Activated T-cell treated with anti-CD3 and anti-CD28 coated beads, Interleukin-2, amount 50 U/mL, for 72 hours (primary cell): ENCODE measurements at places on chromosomes 13 and 19. TPM values are rescaled to one million over a fixed set of nuclear protein-coding genes. Genes with fewer than 3 reads are reported as not detected.

- DNase-seq: no peak
Observed at GRCh38 chr13:107358866-107359265, 790.9 kb upstream of the ARGLU1 start.

DNA sequence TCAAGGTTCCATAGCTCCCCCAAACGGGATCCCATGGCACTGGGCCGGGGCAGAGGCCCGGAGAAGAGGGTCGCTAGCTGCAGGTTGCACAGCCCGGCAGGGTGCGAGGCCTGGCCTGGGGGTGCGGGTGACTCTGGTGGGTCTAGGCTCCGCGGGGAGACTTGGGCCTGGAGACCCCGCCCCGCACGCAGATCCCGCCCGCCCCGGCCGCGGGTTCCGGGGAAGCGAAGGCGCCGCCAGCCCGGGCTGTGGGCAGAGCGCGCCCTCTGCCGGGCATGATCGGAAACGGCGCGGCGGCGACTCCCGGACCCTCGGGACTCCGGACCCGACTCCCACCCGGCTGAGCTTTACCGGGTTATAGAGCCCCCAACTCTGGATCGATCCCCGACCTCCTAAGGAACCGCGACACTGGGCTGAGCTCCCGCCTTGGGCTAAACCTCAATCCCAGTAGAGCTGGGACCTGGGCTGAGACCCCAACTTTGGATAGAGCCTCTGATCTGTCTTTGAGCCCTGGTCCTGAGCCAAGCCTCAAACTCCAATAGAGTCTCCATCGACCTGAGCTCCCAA lies 3.1 kb upstream of the TNFAIP8L1 start:
- peak; percentile 90 for DNase-seq

DNA sequence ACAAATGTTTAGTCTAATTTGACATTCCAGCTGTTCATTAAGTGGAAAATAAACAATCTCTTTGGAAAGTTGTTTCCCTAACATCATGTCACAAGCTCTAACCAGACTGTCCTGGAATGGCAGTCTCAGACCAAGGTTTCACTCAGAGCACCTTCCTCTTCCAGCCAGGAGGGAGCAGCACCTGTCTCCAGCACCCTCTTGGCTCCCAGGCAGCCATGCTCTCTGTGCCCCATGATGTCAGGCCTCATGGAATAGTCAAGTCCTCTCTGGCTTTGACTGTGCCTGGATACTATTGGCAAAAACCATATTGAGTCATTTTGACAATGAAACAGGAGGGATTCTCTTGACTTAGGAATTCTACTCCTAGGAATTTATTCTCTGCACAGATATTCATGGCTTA lies 171.4 kb downstream of the OXGR1 start:
- no peak for DNase-seq

Gene MYBPC2
- total RNA-seq: 0.86 TPM

DNA sequence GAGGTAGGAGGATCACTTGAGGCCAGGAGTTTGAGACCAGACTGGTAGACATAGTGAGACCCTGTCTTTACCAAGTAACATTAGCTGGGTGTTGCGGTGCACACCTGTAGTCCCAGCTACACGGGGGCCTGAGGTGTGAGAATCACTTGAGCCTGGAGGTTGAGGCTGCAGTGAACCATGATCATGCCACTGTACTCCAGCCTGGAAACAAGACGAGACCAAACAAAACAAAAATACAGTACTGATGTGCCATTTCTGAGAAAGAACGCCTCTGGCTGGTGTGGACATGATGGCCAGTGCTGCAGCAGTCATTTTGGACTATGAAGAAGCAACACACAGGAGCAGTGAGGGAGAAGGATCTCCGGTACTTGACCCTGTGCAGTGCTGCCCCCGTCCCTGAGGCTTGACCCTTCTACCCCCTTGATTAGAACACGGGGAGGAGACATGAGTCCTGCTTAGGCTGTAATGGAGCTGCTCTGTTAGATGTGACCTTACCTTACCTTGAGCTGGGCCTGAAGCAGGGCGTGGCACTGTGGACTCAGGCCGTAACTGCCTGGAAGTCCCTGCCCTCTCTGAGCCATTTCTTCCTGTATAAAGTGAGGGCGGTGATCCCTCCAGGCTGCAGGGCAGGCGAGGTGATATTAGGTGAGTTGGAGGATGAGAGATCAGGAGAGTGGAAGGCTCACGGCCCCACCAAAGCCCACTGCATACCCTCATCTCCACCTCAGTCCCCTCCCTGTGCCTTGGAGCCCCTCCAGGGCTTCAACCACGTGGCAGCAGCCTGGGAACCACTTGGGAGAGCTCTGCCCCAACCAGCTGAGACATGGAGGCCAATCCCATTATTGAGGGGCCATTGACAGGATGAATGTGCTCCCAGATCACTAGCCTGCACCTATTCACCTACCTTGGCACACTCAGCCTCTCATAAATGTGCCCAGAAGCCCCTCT lies 5.9 kb downstream of the RPL18A start:
- DNase-seq: no peak

Gene PALM3
- not detected for total RNA-seq

- DNase-seq: no peak
Observed at GRCh38 chr19:1789261-1790041, 22.6 kb downstream of the ATP8B3 start.

DNA sequence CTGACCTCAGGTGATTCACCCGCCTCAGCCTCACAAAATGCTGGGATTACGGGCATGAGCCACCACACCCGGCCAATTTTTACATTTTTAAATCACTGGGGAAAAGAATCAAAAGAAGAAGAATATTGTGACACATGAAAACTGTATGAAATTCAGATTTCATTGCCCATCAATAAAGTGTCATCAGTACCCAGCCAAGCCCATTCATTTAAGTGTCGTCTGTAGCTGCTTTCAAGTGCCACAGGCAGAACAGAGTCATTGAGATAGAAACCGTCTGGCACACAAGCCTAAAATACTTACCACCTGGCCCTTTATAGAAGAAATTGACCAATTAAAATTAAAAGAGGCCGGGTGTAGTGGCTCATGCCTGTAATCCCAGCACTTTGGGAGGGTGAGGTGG lies 15.3 kb downstream of the COLGALT1 start:
- DNase-seq: no peak

GRCh38 chr13:31485651-31486051 lies 253.7 kb upstream of the RXFP2 start:
- no peak for DNase-seq

DNA sequence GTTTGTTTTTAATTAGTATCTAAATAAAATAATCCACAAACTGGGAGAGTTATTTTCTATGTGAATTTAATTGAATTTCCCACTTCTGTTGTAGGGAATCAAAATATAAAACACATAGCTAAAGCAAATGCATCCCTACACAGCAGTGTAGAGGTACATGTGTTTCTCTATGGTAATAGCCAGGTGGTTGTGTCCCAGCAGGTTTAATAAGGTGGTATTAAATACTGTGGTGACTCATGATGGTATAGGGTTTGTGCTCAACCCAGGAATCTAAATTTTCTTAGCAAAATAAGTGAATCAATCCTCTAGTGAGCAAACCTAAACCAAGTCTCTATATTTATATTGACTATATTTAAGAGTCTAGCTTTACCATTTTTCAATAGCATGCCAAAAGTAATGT lies 30.0 kb downstream of the PCDH9 start:
- DNase-seq: no peak

DNA sequence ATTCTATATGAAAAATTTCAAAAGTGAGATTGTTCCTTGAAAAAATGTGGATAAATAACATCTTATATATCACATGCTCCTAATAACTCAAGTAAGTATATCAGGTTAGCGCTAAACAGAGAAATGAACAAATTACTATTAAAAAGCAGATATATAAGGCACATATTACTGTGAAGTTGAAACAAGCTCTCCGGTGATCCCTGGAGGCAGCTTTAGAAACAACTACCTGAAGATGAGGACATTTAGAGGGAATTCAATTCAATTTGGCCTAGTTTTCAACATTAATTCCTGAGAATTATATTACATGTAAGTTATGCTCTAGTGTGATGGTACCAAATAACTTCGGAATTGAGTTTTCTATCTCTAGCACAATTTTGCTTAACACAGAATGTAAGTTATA lies 1373.6 kb upstream of the SPRY2 start:
- no peak for DNase-seq

DNA sequence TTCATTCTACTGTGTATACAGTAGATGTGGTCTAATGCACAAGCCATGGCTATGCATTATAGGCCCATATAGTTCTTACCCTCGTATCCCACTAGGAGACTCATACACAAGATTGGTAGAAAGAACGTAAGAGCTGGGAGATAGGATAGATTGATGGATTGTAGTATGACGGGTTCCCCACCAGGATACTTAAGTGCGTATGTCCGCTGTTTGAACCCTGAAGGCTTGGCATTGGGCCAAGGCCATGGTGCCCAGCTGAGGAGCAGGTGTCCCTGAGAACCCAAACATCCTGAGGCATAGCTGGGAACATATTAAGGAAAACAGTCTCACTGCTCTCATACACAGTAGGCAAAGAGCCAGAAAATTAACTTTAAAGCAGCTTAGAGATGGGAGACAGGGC lies 617.5 kb upstream of the KLF12 start:
- DNase-seq: no peak

GRCh38 chr19:41166944-41167804 lies 25.8 kb upstream of the CYP2S1 start:
- no peak for DNase-seq

DNA sequence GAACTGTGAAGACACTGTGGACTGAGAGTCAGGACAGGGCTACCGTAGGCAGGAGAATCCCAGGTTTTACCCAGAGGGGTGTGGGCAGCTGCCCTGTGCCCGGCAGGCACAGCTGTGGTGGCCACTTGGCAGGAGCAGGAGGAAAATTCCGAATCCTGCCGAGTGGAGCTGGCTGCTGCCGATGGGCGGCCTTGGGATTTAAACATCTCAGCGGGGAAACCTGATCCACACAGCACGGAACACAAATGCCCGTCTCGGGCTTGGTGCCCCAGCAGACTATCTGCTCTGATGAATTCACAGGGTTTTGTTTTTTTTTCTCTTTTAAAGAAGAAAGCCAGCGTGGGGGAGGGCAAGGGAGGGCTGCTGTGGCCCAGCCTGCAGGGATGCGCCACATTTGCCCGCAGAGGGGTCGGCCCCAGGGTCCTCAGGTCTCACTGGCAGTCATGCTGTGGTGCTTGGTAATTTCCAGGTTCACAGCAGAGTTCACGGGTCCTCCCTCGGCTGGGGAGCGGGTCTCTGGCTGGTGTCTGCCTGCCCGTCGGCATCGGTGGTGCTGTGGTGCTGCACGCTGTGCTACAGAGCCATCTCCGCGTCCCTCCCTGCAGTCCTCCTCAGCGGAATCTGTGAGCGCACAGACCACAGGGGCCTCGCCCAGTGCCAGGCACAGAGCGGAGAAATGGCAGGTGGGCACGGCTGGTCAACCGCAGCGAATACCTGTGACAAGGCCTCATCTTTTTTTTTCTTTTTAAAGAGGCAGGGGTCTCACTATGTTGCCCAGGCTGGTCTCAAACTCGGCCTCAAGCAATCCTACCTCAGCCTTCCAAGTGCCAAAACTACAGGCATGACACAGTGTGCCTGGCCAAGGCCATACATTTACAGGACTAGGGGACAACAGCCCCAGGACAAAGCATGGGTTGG lies 28.1 kb downstream of the MPND start:
- no peak for DNase-seq

DNA sequence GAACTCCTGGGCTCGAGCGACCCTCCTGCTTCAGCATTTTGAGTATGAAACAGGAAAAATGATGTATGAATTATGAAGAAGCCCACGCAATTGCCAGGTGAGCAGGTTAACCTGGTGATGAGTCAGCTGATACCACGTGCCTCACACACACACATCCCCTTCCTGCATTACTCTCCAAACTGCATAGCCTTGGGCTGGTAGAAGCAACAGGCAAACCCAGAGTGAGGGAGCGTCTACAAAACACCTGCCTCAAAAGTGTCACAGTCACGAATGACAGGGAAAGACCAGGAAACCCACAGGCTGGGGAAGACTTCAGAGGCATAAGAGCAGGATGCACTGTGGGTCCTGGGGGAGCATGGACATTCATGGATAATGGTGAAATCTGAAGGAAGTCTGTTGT lies 192.8 kb upstream of the IRS2 start:
- no peak for DNase-seq
